Activated CD8-positive, alpha-beta T cell treated with anti-CD3 and anti-CD28 coated beads, Interleukin-2, amount 10 ng/mL, durations not matched to agents 7 days and 5 days (primary cell): ENCODE measurements at places on chromosomes 13 and 19. TPM values are rescaled to one million over a fixed set of nuclear protein-coding genes. Genes with fewer than 3 reads are reported as not detected.
A peak's percentile ranks its signal among the peaks of the same experiment; 100 is the strongest.

OVOL3 gene
- 0.58 TPM for total RNA-seq

DNA sequence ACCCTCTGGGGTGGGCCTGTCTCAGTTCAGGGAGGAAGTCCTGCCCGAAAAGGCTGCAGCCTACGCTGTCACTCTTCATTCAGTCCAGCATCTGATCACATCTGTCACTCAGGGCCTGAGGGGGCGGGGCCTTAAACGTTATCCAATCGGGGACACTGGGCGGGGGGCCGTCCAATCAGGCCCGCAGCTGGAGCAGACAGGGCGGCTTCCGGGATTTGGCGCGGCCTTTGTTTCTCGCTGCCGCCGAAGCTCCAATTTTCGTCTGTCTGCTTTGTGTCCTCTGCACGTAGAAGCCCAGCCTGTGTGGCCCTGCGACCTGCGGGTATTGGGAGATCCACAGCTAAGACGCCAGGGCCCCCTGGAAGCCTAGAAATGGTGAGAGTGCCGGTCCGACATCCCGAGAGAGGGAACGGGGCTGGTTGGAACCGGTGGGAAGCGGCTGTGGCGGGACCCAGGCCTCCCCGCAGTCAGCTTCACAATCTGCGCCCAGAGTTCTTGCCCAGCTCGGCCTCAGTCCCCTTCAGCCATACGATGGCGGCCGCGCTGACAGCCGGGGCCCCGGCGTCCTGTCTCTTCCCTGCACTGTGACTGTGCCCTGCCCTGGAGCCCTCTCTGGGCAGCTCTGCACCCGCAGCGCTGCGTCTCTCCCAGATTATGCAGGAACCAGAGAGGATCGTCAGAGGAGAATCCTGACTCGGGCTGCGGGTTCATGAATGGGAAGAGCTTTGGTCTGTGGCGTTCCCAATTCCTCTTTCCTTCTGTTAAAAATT is at the start of gene ZNF730:
TSS of gene ZNF730 (plus strand) at position 224 of the 770 bp plus-strand sequence. CDS start at position 373, 149 bp downstream.
- peaks cover 16% of the 10 kb centered on the region for H3K36me3 ChIP-seq
- peak; percentile 54 for DNase-seq
- H3K4me3 ChIP-seq, result peak within 1 kb of the TSS; percentile 80
- H3K4me1 ChIP-seq, result peaks cover 5% of the 10 kb centered on the region
- H3K27me3 ChIP-seq, result no peaks in the 10 kb centered on the region
- peak within 1 kb of the TSS; percentile 81 for H3K27ac ChIP-seq

- no peaks in the 10 kb centered on the region for H3K27me3 ChIP-seq
- H3K4me1 ChIP-seq, result no peaks in the 10 kb centered on the region
- no peak overlapping the region for H3K4me3 ChIP-seq
- H3K27ac ChIP-seq, result no peak overlapping the region
- DNase-seq, result no peak
These were observed 807.1 kb downstream of the DIAPH3 start for GRCh38 chr13:59356607-59357006.

DNA sequence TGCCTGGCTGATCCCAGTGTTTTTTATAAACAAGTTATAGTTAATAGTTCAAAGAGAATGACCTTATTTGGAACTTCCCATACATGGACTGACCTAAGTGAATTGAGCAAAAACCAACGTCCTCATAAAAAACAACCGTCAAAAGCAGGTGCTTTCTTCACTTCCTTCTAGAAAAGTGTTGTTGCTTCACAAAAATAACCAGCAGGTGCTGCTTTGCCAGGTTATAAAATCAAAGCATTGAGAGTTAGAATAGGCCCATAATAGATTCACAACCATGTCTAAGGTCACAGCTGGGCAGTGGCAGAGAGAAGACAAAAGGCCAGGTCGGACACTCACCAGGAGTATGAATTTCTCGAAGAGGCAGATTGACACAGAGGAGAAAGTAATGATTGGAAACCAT is 9.5 kb downstream of the RUBCNL start:
- no peaks in the 10 kb centered on the region for H3K36me3 ChIP-seq
- H3K27ac ChIP-seq, result no peak overlapping the region
- H3K4me1 ChIP-seq, result no peaks in the 10 kb centered on the region

- H3K27ac ChIP-seq, result no peak overlapping the region
- H3K4me1 ChIP-seq, result peaks cover 3% of the 10 kb centered on the region
- H3K4me3 ChIP-seq, result no peak overlapping the region
- H3K36me3 ChIP-seq, result peaks cover 6% of the 10 kb centered on the region
- DNase-seq, result no peak
- H3K27me3 ChIP-seq, result no peaks in the 10 kb centered on the region
These were observed 81.0 kb downstream of the NUFIP1 start for GRCh38 chr13:44908266-44908665.

DNA sequence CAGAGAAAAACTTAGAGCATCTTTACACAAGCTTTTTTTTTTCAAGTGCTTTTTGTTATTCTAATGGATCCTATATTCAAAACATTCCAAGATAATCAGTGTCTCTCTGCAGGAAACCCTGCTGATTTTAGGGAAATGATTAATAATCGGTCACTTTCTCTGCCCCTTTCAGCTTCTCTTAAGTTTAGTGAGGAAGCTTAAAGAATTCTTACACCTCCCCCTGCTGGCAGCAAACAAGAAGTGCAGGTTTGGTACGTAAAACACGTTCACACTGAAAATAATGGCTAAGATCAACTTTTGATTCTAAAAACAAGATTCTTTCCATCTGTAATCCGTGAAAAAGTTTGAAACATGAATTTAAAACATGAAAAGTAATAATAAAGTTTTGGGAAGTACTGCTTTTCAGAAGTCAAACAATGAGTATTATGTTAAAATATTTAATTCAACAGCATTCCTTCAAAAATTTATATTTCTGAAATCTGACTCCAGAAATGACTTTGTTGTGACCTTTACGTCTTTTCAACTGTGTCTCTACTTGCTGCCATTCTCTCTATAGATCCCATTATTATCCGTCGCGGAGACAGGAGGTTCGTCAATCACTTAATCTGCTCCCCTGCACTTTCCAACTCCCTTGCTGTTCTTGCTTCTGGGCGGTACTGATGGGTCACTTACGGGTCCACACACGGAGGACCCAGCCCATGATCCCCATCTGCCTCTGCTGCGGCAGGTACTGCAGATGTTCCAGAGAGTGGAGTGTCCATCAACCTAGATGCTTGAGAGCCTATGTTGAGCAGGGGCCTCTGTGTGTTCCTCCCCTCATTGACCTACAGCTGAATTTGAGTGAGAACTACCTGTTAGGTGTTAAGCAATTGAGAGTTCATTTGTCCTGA is 203.1 kb upstream of the EDNRB start:
- DNase-seq, result peak; percentile 54
- H3K4me1 ChIP-seq, result peaks cover 2% of the 10 kb centered on the region
- no peaks in the 10 kb centered on the region for H3K36me3 ChIP-seq
- no peak overlapping the region for H3K27ac ChIP-seq
- peaks cover 7% of the 10 kb centered on the region for H3K27me3 ChIP-seq

GRCh38 chr13:44052780-44053184 is 173.1 kb downstream of the LACC1 start:
- peaks cover 2% of the 10 kb centered on the region for H3K4me1 ChIP-seq
- no peaks in the 10 kb centered on the region for H3K36me3 ChIP-seq
- no peak overlapping the region for H3K27ac ChIP-seq

DNA sequence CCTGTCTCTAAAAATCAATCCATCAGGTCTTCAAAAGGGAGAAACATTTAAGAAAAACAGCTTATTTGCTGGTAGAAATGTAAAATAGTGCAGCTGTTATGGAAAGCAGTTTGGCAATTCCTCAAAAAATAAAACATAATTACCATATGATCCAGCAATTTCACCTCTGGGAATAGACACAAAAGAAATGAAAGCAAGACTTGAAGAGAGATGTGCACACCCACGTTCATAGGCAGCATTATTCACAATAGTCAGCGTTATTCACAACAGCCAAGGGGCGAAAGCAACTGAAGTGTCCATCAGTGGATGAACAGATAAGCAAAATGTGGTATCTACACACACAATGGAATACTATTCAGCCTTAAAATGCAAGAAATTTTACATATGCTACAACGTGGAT is 45.1 kb upstream of the DOCK9 start:
- H3K4me3 ChIP-seq, result no peak overlapping the region
- H3K36me3 ChIP-seq, result peaks cover 11% of the 10 kb centered on the region
- H3K27me3 ChIP-seq, result no peaks in the 10 kb centered on the region
- no peak for DNase-seq

DNA sequence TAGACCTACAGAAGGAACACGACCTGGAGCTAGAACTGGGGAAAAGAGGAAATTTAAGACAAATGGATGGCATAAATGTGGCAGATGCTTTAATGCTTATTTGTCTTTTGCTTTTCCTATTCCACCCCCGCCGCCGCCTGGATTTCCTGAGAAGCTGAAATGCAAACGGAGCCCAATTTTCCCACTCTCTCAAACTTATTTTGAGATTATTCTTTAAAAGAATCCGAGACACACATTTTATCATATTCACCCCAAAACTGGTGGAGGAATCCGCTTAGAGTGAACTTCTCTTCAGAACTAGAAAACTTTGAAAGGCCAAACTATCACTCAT is 5.8 kb downstream of the POU4F1 start:
- H3K27ac ChIP-seq, result no peak overlapping the region
- peaks cover 81% of the 10 kb centered on the region for H3K27me3 ChIP-seq
- H3K36me3 ChIP-seq, result peaks cover 4% of the 10 kb centered on the region
- no peak for DNase-seq
- no peak overlapping the region for H3K4me3 ChIP-seq
- peaks cover 15% of the 10 kb centered on the region for H3K4me1 ChIP-seq
